RWPE2 (cell line): ENCODE measurements at places on chromosomes 3 and 15.

DNA sequence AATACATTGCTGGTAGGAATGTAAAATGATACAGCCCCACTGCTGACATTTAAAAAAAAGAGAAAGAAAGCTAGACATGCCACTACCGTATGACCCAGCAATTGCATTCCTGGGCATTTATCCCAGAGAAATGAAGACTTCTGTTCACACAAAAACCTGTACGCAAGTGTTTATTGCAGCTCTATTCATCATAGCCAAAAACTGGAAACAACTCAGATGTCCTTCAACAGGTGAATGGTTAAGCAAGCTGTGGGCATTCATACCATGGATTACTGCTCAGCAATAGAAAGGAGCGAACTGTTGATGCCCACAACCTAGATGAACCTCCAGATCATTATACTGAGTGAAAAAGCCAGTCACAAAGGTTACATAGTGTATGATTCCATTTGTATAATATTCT is 132.5 kb downstream of the MAP2K5 start:
- no peak for DNase-seq

DNA sequence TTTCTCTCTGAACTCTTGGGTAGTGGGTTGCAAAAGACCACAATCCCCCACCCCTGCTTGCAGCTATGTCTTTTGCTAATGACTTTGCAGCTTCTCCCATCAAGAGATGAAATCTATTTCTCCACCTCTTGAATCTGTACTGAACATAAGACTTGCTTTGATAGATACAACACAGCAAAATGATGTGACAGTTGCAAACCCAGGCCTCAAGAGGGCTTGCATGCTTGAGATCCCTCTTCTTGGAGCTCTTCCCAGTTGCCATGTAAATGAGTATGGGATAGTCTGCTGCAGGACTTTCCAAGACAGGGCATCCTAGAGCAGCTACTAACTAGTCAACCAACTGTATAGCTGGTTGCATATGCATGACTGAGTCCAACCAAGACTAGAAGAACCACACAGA is 783.6 kb downstream of the PDCD6IP start:
- no peak for DNase-seq

GRCh38 chr15:71802770-71803169 is 7.6 kb upstream of the NR2E3 start:
- DNase-seq, result no peak

DNA sequence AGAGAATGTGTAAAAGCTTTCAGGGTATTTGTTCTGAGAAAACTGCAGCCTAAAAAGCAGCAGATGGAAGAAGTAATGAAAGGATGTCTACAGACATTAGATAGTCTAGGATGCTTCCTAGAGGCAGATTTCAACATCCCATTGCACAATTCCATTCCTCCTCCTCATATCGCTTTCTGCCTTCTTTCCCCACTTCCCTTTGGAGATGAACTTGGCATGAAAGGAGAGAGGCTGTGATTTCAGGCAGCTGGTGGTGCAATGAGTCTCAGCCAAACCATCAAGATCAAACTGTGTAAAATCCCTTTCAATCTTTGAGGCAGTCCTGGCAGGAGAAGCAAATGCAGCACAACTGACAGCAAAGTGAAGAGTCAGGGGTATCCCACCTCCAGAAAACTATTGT is 438.7 kb upstream of the KCNMB2 start:
- no peak for DNase-seq

GRCh38 chr3:196007744-196008335 is 74.0 kb downstream of the TFRC start:
- DNase-seq, result no peak

DNA sequence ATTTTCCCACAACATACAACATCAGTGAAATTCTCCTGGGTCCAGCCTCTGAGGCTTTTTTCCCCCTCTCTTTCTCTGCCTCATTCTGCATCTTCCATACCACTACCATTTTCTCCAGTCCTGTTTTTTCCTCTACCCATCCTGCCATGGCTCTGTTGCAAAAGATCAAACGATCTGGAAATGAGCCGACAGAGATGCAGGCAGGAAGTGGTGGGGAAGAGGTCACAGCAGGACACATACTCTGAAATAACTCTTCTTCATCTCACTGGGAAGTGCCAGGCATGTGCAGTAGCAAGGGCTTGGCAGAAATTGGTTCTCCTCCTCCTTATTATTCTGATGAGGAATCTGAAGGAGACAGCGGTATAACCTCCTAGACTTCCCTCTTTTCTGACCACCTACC is 114.3 kb downstream of the CORO2B start:
- DNase-seq, result no peak
